ENCODE measurements at places on chromosomes 11 and 22. TPM values are rescaled to one million over a fixed set of nuclear protein-coding genes. Genes with fewer than 3 reads are reported as not detected.

Gene MADD
- total RNA-seq: 73.3 TPM

Gene MS4A6E
- not detected for total RNA-seq

GRCh38 chr11:126048197-126048596 lies 14.5 kb downstream of the CDON start:
- peak; percentile 51 for DNase-seq

DNA sequence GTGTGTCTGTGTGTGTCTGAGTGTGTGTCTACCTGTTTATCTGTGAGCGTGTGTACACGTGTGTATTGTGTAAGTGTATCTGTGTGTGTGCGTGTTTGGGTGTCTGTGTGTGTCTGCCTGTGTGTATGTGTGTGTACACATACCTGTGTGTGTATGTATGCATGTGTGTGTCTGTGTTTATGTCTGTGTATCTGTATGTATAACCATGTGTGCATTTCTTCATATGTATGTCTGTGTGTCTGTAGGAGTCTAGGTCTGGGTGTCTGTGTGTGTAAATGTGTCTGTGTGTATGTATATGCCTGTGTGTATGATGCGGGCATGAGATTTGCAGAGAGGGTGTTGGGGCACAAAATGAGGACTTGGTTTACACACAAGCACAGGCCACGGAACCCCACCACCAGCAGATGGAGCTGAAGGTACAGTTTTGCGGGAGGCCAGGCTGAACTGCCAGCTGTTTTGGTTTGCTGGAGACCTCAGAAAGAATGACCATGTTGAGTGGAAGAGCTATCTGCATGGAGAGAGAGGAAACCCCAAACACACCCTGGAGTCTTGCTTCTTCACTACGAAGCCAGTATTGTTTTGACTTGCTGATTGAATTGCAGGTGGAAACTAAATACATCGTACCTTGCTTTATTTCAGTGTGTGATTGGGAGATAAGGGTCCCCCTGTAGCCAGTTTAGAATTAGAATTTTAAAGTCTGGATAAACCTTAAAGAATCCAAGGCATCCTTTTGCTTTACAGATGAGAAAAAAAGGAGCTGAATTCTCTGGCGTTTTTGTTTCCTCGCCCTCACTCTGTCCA lies 497.2 kb downstream of the NTM start:
- DNase-seq: peak; percentile 76

GRCh38 chr22:49659924-49660315 lies 167.8 kb downstream of the BRD1 start:
- DNase-seq: no peak

Gene MSANTD2
- total RNA-seq: 26.4 TPM

DNA sequence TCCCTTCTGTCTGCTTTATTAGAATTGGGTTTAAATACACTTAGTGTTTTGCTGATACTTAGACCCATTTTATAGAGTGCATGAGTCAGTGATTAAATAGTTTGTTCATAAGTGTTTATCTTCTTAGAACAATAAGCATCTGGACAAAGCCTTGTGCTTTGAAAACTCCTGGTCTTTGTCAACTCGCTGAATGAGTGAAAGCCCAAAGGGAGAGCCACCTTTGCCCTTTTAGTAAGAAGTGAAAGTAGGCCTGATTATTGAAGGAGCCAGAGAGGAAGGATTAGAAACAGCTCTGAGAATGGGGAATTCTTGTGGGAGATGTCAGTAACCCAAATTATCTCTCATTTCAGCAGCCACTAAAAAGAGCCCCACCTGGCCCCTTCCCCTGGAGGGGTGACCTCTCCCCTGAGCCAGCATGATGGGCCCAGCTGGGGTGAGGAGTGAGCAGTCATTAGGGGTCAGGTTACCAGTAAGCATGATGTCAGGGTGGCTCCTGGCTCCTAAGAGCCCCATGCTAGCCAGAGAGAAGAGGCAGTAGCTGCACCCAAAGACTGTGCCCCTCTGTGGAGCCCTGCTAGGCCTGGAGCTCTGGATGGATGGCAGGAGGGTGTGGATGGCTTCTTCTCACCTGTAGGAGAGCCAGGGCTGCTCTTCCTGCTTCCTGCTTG lies 125.1 kb upstream of the E2F8 start:
- DNase-seq: no peak

Gene ACR
- not detected for total RNA-seq

DNA sequence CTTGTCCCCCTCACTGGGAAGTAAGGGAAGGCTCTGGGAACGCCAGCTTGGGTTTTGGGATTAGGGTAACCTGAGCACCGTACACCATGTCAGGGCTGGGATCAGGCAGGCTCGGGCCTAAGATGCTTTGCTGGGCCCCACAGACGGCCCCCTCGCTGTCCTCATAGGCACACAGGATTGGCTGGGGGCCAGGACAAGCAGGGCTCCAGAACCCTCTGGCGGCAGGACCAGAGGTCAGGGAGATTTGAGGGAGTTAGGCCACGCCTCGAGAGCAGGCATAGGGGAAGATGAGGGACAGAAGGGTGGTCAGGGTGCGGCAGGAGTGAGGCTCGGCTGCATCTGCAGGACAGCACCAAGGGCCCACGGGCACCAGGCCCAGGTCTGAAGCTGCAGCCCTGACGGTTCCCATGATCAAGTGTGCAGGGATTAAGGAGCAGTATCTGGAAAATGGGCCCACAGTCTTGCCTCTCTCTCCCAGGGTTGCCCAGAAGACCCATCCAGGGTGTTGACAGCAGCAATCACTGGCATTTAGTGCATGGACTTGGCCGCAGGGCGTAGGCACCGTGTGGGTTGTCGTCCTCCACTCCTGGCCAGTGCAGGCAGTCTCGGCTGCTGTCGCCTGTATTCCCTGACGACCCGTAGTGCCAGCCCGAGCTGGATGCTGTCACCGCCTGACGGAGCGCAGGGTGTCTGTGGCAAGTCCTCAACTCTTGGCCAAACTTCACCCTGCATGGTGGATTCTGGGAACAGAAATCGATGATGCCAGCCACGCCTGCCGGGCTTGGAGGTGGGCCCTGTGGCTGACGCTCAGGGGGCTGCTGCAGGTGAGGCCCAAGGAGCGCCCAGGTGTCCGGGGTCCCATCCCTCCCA lies 15.7 kb upstream of the GNB1L start:
- no peak for DNase-seq

DNA sequence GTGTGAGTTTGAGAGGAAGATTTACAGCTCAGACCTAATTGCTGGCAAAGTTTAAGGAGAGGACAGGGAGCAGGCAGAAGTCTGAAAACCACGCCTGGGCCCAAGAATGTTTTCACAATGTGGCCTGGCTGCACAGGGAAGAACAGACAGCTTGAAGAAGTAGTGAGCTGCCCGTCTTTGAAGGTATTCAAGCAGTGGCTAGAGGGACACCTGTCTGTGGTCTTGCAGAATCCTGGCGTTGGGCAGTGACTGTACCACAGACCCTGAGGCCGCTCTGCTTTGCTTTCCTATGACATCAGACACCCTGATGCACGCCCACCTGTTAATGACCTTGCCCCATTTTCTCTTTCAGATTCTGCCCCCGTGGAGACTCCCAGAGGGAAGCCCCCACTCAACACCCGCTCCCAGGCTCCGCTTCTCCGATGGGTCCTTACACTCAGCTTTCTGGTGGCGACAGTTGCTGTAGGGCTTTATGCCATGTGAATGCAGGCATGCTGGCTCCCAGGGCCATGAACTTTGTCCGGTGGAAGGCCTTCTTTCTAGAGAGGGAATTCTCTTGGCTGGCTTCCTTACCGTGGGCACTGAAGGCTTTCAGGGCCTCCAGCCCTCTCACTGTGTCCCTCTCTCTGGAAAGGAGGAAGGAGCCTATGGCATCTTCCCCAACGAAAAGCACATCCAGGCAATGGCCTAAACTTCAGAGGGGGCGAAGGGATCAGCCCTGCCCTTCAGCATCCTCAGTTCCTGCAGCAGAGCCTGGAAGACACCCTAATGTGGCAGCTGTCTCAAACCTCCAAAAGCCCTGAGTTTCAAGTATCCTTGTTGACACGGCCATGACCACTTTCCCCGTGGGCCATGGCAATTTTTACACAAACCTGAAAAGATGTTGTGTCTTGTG lies 6.6 kb upstream of the MCM5 start:
- DNase-seq: no peak

- DNase-seq: no peak
These were observed 416.7 kb upstream of the CHORDC1 start for GRCh38 chr11:90639461-90639993.

DNA sequence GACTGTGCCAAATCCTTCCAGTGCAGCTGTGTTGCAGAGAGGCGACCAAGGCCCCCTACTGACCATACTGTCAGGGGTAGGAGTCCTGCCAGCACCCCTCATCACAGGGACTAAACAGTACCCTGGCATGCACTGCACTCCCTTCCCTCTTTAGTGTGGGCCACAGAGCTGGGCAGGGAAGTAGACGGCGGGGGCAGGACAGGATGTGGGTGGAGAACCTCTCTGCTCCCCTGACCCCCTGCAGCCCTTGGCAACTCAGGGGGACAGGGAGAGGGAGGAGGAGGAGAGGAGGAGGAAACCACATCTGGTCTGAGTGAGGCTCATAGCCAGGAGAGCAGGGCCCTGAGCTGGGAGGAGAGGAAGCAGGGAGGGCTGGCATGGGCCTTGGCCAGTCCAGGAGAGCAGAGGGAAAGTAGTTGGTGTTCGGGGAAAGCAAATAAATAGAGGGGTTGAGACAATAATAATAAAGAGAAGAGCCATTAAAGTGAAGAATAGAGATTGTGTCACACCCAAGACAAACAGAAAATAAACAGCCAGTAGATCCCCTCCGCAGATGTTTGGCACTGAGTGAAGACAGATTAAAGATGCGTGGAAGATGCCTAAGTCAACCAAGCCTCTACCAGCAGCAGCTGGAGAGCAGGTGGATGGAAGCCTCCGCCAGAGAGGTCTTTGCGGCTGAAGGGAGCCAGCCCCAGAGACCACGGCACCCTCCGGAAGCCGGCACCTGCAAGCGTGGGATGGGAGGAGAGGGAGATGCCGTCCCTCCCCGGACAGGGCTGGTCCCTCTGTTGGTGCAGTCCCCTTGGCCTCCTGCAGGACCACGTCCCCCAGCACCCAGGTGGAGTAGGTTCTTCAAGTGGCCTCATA lies 61.5 kb downstream of the RPUSD4 start:
- no peak for DNase-seq

GRCh38 chr11:78722786-78723185 lies 148.1 kb upstream of the NARS2 start:
- no peak for DNase-seq

DNA sequence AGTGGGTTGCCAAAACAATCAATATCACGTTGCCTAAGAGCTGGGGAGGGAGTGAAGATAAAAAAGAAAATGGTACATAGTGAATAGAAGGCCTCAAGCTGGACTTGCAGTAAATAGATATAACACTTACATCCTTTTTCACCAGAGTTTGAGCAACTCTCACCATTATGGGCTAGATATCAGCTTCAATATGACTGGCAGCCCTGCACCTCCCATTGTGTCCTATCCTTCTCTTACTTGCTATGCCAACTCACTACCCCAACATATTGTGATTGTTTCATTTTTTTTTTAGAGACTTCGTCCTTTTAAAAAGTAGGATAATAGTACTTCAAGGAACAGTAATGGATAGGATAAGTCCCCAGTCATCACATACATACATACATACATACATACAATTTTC lies 7.4 kb downstream of the HBG1 start:
- DNase-seq: no peak

Gene APOL5
- not detected for total RNA-seq

DNA sequence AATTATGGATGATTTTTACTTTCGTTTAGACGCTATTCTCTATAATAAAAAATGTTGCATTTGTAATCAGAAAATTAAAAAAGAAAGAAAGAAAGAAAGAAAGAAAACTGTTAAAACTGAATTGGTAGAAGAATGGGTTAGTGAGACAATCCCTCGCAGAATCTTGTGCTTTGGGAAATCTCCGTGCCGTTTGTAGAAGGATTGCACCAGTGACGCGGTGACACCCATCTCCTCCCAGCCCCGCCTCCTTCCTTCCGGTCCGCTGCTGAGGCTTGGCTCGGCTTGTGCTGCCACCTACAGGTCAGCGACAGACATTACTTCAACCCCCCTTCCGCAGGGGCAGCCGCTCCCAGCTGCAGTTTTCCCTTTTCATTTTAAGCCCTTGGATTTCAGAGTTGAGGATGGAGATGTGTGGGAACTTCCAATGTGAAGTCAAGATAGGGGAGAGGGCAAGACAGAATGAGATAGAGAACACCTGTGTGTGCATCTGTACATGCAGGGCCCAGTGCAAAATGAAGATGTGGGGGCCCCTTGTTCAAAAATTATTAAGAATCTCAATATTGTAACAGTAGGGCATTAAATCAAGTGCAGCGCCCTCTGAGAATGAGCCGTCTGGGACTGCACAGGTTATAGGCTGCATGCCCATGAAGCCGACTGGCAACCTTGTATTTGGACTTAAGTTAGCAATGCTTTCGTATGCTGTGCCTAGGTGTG lies 41.1 kb downstream of the TST start:
- DNase-seq: peak; percentile 90

Gene PATE2
- 1.7 TPM for total RNA-seq

Gene SELENOH
- 35.3 TPM for total RNA-seq

DNA sequence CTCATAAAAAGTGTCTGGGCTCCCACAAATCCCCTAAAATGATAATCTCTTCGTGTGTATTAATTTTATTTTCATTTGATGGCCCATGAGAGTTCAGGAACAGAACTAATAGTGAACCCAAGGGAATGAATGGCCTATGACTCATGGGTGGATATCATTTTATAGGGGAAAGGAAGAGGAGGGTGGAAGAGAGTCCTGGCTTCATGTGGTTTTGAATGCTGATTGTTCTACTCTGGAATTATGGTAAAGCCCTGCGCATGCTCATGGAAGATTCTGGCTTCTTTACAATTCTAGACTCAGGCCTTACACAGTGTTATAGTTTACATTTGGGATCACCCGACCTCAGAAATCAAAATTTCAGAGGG lies 35.2 kb downstream of the MAML2 start:
- DNase-seq: no peak

GRCh38 chr11:59152312-59152951 lies 9.8 kb downstream of the FAM111A start:
- no peak for DNase-seq

GRCh38 chr11:74015919-74016684 lies 7.2 kb upstream of the UCP3 start:
- no peak for DNase-seq

- DNase-seq: no peak
These were observed 20.3 kb upstream of the MICAL2 start for GRCh38 chr11:12090061-12090591.

- no peak for DNase-seq
These were observed 2.9 kb downstream of the AMBRA1 start for GRCh38 chr11:46590740-46591605.

DNA sequence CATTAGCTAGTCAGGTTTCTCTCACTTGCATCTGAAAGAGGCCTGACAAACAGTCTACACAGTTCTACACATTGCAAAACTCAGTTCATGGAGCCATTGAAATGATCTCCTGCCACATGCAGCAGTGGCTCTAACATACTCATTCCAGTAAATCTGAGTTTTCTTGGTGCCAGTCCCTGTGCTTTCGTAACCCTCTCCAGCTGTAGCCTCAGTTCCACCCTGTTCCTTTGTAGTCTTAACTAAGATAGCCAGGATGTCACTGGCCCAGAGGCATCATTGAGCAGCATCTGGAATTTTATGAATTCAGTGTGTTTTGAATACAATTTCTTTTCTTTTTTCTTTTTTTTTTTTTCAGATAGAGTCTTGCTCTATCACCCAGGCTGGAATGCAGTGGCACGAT lies 37.4 kb upstream of the ZBED5 start:
- DNase-seq: no peak

Gene PGM2L1
- 72.8 TPM for total RNA-seq

Gene LGR4
- total RNA-seq: 82.8 TPM

- no peak for DNase-seq
These were observed 38.3 kb upstream of the CEP295 start for GRCh38 chr11:93623179-93623578.
